ENCODE measurements at places on chromosomes 13 and 19.

DNA sequence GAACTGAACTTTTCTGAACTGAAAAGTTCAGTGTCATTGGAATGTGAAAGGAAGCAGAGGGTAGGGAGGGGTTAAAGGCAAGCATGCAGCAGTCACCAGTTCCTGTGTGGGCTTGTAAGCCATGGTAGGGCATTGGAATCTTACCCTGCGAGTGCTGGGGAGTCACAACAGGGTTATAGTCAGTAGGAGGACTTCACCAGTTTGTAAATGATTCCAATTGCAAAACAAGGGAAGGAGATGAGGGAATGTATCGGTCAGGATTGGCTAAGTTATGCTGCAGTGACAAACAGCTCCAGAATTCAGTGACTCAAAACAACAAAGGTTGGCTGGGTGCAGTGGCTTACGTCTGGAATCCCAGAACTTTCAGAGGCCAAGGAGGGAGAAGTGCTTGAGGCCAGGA is 12.8 kb downstream of the LYPD3 start:
- no peak for DNase-seq

- DNase-seq: peak; percentile 68
Observed at GRCh38 chr13:109785141-109785891, 1.1 kb downstream of the IRS2 start.

GRCh38 chr13:50370303-50370950 is 355.2 kb downstream of the KCNRG start:
- DNase-seq: no peak

DNA sequence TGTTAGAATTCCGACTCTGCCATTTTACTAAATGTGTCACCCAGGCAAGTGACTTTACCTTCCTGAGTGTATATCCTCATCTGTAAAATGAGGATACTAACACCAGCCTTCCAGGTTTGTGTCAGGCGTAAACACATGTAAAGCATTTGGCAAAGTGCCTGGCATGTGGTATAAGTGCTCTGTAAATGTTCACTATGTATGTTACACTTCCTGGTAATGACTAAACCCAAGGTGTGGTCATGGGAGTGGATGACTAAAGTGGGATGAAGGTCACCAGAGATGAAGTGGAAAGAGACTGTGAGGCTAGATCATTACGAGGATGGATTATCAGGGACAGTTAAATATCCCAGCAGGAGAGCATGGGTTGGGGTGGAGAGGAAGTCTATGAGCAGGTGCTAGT is 25.6 kb downstream of the DEDD2 start:
- peak; percentile 49 for DNase-seq

DNA sequence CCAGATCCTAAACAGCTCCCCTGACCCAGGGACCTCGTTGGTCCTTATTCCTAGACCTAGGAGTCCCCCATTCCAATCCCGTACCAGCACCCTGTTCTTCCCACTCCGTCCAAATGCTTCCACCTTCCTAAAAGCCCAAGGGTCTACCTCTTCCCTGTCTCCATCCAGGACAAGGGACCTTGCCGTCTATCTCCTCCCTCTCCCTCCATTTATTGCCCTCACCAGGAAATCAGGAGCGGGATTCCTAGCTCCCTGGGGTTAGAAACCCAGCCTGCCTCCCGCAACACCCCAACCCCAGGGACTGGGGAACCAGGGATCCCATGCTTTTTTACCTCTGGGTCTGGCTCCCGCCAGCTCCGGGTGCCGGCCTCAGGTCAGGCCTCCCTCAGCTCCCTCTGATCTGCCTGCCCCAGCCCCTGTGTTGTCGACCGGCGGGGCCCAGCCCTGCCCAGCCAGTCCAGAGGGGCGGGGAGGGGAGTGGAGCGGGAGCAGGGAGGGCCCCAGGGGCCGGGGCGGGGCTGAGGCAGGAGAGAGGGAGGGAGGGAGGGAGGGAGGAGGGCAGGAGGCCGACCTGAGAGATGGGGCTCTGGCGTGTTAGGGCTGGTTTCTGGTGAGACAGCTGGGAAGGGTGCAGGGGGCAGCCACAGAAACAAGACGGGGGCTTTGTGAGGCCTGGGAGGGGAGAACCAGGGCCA is at the start of gene B3GNT8:
Gene B3GNT8, minus strand, starts transcription at position 423 of the 695 bp plus-strand sequence. CDS start 596 bp downstream, outside the sequence.
- DNase-seq: peak; percentile 76

DNA sequence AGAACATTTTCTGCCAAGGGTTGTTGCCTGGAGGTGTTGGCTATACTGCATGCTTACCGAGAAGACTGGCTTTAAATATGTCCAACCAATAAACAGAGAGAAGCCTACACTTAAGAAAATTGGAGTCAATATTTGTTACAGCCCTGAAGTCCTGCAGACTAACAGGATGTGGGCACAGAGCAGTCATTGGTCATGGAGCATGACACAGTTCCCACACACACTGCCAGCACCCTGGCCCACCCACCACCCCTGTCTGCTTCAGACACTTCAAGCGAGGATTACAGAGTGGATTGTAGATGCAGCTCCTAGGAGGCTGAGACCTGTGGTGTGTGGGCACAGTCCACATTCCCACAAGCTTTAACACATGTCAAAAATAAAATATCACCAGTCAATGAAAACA is 21.0 kb upstream of the SERP2 start:
- no peak for DNase-seq

GRCh38 chr13:107376341-107377125 is 808.6 kb upstream of the ARGLU1 start:
- no peak for DNase-seq

DNA sequence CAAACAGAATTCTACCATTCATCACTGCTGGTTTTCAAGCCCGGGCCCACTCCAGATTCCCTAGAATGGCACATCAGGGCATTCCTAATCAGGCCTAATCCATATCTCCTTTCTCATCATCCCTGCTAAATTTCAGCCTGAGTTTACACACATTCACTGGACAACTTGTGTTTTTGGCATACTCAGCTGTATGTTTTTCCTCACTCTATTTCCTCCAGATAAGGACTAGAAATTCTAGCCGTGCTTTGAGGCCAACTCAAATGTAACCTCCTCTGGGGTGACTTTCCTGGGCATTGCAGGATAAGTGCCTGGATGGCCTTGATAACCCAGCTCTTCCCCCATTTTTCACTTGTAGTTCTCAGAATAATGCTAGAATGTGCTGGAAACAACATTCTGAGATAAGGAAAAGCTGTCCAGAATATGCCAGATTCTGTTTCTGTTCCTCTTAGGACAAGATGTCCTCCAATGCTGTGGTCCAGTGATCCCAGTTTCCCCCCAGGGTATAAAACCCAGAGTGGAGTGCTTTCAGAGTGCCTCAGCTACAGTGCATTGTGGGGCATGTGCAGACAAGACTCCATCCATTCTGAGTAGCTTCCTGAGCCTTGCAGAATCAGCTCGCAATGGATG is 66.9 kb upstream of the CLDN10 start:
- DNase-seq: no peak

DNA sequence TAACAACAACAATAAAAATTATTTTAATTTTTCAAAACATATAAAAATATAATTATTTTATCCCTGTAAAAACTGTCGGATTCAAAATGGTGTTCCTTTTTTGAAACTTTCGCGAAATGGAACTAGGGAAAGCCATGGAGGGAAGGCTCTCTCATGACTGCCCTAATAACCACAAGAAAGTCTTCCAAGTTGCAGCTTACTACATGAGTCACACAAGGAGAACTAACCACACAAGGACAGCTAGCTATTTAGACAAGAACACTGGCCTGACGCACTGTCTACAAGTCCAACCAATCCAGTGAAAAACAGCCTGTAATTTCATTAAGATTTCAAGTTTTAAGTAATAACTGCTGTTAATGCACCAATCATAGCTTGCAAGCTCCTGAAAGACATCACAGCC is 319.2 kb upstream of the PCDH9 start:
- DNase-seq: no peak

DNA sequence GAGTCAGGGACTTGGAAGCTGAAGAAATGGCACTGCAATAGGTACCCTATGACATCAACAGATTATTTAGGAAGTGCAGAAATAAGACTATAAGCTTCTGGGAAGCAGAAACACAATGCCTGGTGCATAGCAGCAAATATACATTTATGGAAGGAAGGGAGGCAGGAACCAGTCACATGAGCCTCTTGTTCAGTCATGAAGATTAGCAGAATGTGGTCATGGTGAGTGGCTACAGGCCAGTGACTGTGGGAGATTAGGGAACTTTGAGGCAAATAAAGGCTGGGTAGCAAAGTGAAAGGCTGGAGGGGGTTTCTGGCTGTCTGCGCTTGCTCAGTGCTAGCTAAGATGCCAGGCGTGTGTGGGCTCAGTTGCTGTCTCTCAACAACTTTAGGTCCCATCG is 96.3 kb downstream of the EPSTI1 start:
- DNase-seq: no peak

DNA sequence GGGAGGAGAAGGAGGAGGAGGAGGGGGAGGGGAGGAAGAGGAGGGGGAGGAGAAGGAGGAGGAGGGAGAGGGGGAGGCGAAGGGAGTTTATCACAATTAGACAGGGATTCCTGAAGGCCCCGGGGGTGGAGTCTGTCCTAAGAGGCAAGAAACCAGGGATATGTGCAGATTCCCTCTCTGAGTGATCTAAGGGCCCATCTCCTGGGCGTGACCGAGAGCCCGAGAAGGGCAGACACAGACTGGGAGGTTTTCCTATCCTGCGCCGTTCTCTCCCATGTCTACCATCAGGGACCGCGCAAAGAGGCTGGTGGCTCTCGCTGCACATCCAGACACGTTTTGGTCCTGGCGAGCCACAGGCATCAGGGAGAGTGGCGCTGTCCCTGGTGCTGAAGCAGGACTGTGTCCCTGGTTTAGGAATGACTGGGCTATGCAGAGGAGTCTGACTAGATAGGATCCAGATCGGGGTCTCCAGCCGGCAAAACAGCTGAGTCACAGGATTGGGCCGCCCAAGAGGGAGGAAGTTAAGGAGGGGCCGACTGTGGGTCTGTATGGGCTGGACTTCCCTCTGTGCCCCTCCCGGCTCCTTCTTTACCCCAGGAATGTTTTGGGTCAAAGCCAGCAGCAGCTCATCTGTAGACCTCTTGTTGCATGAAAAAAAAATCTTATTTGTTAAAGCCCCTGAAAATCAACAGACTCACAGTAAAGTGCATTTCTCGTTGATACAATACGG is 17.9 kb upstream of the ZNF175 start:
- peak; percentile 70 for DNase-seq

- peak; percentile 34 for DNase-seq
Observed at GRCh38 chr19:17337675-17338432, 501 bp downstream of the GTPBP3 start.

DNA sequence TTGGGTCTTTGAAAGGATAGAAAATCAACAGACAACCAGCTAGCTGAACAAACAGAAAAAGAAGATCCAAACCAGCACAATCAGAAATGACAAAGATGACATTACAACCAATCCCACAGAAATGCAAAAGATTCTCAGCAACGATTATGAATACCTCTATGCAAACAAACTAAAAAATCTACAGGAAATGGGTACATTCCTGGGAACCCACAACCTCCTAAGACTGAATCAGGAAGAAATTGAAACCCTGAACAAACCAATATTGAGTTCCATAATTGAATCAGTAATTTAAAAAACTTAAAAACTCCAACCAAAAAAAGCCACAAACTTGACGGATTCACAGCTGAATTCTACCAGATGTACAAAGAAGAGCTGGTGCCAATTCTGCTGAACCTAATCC is 20.9 kb upstream of the C1QTNF9B start:
- DNase-seq: no peak

DNA sequence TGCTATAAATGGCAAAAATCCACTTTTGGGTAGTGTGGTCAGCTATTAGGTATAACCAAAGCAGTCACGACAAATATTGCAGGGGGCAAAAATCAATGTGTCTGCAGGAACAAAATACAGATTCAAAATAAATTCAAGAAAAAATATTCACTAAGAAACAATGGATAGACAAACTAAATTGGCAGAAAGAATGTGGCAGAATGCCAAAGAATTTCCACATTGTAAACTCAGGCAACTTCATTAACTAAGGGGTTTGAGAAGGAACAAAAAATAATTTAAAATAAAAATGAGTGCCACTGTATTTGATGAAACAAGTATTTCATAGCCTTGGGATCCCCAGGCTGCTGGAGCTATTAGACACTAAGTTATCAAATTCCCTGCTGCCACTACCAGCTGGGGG is 193.1 kb downstream of the VWA8 start:
- no peak for DNase-seq

DNA sequence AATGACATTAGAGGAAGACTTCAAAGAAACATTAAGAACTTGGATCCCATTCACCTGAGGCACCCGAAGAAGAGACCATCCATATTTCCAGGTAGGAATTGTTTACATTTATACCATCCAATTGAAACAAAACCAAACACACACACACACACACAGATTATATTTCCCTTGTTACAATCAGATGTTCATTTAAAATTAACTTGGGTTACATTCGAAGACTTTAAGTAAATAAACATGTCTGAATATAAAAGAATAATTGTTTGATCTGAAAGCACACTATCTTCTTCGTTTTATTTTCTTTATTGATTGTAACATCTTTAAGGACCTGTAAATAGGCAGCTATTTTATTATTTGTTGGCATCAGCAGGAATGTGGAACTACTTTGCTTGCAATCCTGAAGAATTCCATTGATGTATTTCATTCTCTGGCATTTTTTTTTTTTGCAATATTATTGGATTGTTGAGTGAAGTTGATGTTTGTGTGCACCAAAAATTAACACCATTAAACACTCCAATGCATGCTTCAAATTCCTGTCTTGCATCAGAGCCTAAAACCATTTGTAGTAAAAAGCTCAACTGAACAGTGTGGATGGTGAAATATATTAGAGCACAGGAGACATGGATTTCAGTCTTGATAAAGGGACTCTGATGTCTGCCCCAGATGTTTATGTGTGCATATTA is 85.3 kb upstream of the FRY start:
- DNase-seq: no peak

GRCh38 chr13:44843403-44843802 is 145.9 kb downstream of the NUFIP1 start:
- DNase-seq: no peak

GRCh38 chr19:17669419-17669818 is 18.7 kb downstream of the UNC13A start:
- no peak for DNase-seq

- no peak for DNase-seq
Observed at GRCh38 chr19:12137221-12137940, 2.8 kb downstream of the ZNF20 start.

GRCh38 chr19:35720163-35720524 is 2.3 kb downstream of the KMT2B start:
- DNase-seq: no peak

GRCh38 chr19:29417048-29417447 is 108.7 kb upstream of the VSTM2B start:
- DNase-seq: no peak

DNA sequence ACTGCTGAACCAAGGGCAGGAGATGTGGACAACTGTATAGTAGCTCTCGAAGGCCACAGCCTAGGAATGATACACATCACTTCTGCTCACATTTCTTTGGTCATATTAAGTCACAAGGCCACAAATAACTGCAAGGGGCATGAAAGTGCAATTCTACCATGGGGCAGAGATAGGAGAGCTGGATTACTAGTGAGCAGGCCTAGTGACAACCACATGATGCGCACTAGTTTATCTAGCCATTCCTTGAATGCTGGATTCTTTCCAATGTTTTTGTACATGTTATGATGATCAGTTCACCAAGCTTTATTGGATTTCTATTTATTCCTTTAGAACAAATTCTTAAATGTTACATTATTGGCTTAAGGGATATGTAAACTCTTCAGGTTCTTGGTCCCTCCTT is 100.7 kb downstream of the MIPEP start:
- no peak for DNase-seq

- no peak for DNase-seq
Observed at GRCh38 chr19:15444505-15445226, 5.1 kb downstream of the WIZ start.

GRCh38 chr13:91280801-91281200 is 66.7 kb upstream of the MIR17HG start:
- no peak for DNase-seq

GRCh38 chr13:40206241-40207000 is 460.0 kb downstream of the FOXO1 start:
- no peak for DNase-seq

- no peak for DNase-seq
Observed at GRCh38 chr19:11136400-11137101, 19.0 kb downstream of the SPC24 start.
